ENCODE measurements at places on chromosomes 5 and 9.
A peak's percentile ranks its signal among the peaks of the same experiment; 100 is the strongest.

DNA sequence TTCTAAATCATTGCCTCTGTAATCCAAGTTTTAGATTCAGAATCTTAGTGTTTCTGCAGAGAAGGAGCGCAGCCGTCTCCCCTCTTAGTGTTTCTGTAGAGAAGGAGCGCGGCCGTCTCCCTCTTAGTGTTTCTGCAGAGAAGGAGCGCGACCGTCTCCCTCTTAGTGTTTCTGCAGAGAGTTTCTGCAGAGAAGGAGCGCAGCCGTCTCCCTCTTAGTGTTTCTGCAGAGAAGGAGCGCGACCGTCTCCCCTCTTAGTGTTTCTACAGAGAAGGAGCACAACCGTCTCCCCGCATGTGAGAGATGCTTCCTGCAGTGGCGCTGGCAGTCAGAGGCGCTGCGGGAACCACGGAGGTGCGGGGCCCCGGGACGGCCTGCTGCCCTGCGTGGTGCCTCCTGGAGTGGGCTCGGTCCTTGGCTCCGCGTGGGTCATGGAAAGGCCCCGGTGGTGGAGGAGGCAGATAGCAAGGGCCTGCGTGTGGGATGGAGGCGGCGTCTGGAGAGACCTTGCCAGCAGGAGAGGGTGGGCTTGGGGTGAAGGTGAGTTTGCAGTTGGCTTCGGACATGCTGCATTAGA, 10.9 kb downstream of the CEP72 start:
- no peak for DNase-seq

GRCh38 chr9:4922730-4923129, 62.3 kb upstream of the JAK2 start:
- DNase-seq: no peak

- DNase-seq: no peak
These were observed 70.8 kb downstream of the RAB24 start for GRCh38 chr5:177232761-177233160.

GRCh38 chr9:129990269-129991010, 52.5 kb downstream of the FNBP1 start:
- no peak for DNase-seq

- DNase-seq: no peak
These were observed 54.5 kb downstream of the OXCT1 start for GRCh38 chr5:41815663-41816229.

GRCh38 chr9:115008536-115009270, 78.3 kb upstream of the TNFSF8 start:
- DNase-seq: no peak

- DNase-seq: no peak
These were observed 2083.0 kb upstream of the ACO1 start for GRCh38 chr9:30301271-30301963.

- DNase-seq: no peak
These were observed 262.4 kb downstream of the GRIA1 start for GRCh38 chr5:153752890-153753289.

DNA sequence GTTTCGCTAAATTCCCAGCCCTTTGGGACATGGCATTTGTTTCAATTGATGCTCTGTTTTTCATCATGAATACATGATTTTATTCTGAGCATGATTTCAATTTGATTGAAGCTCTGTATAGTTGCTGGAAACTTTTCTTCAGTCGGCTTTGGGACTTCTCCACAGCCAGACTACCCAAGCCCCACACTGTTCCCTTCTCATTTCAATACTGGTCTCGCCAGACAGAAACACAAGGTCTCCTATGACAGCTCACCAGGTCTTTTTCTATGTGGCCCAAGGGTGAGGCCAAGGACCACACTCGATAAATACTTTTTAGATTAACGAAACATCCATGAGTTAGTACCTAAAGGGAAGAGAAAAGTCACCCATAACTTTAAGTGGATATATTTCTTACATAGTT, 132.2 kb downstream of the ARL15 start:
- DNase-seq: no peak

- DNase-seq: no peak
These were observed 1.1 kb downstream of the CNOT6 start for GRCh38 chr5:180495292-180495691.

- DNase-seq: no peak
These were observed 7.6 kb upstream of the AOPEP start for GRCh38 chr9:94718936-94719335.

DNA sequence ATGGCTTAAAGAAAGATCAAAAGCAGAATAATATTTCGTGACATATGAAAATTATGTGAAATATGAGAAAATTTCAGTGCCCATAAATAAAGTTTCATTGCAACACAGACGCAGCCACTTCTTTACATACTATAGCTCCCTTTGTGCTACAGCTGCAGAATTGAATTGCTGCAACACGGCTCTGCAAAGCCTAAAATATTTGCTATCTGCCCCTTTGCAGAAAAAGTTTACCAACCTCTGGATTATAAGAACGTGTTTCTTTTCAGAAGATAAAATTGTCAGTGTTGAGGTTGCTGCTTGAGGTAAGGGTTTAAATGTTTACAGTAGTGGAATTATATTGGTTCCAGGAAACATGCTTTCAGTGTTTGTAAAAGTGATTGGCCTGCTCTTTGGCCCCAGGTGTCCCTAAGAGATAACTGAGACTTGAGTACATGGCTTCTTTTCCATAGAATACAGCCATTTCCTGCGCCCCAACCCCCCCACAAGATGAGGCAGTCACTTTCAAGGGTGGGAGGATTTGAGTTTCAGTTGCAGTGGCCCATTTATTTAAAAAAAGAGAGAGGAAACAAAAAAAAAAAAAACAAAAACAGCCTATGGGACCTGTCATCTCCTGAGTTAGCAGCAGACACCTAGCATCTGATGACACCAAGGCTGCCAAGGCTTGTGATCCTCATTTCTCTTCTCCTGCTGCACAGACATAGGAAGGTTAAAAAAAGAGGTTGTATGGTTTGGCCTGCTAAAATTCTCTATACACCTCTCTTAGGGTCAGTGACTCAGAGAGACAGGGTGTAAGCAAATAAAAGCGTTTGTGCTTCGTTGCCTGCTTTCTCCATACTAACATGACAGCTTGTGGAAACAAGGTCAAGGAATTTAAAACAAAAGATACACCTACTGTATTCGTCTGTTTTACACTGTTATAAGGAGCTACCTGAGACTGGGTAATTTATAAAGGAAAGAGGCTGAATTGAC, 28.0 kb upstream of the HTR4 start:
- DNase-seq: no peak

DNA sequence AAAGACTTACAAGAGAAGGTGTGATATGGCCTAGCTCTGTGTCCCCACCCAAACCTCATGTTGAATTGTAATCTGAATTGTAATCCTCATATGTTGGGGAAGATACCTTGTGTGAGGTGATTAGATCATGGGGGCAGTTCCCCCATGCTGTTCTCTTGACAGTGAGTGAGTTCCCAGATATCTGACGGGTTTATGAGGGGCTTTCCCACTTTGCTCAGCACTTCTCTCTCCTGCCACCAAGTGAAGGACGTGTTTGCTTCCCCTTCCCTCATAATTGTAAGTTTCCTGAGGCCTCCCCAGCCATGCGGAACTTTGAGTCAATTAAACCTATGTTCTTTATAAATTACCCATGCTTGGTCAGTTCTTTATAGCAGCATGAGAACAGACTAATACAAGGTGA, 49.0 kb downstream of the CDO1 start:
- no peak for DNase-seq

- no peak for DNase-seq
These were observed 437.7 kb downstream of the SEMA5A start for GRCh38 chr5:9108162-9108561.

GRCh38 chr5:51013036-51013435, 346.6 kb downstream of the PARP8 start:
- DNase-seq: no peak

GRCh38 chr9:31799953-31800609, 584.4 kb upstream of the ACO1 start:
- DNase-seq: peak; percentile 52

DNA sequence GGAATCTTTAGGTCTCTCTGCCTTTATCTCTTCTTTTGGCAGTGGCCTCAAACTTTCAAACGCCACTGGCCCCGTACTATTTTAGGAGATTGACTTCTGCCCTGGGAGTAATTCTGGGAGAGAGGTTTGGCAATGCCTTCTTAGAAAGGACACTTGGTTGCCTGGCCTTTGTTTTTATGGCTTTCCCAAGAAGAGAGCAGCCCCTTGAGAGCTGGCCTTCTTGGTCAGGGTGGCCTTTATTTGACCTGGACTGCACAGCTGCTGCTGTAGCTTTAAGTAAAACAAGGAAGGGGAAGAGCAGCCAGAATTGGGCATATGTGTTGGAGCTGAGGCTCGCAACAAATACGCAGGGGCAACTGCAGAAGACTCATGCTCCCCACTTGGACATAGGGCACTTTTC, 60.8 kb downstream of the PTPN3 start:
- DNase-seq: no peak

- no peak for DNase-seq
These were observed 729 bp upstream of the HAND1 start for GRCh38 chr5:154478752-154479159.

DNA sequence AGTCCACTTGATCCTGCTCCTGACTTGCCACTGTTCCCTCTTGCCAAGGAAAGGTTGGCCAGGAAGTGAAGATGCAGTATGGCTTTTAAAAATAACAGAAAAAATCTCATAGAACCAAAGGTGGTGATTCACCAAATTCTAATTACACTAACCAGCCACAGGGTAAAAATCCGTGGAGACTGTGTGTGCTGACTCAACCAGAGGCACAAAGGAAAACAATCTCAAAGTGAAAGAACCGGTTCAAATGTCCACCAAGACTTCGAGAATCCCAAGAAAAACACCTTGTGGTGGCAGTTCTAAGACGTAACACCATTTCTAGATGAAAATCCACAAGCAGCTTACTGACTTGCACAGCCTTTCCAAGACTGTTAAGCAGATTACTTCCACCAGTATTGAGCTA, 279.1 kb downstream of the TLE1 start:
- no peak for DNase-seq

- peak; percentile 87 for DNase-seq
These were observed 82.7 kb downstream of the C9orf152 start for GRCh38 chr9:110125207-110125751.

DNA sequence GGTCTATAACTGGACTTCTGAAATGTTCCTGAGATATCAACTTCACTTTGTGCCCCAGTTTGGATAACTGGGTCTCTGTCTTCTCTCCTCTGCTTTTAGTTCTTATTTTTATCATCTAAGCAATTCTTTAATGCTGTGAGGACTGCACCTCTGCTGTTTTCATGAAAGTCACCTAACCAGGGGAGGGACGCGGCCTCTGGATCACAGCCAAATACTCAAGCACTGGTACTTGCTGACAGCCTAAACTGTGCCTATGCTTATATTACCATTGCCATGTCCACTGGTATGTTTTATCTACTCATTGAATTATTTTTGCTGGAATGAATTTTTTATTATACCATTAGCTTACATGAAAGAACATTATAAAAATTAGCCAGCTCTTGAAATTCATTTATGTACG, 674.0 kb downstream of the DMRTA1 start:
- no peak for DNase-seq

GRCh38 chr9:93173365-93174051, 10.4 kb upstream of the WNK2 start:
- no peak for DNase-seq

Data from neuronal stem cell (in vitro differentiated cells).